Stimulated activated CD8-positive, alpha-beta memory T cell treated with anti-CD3 and anti-CD28 coated beads, Interleukin-15, amount 100 ng/mL, for 48 hours (primary cell): ENCODE measurements at places on chromosomes 1 and 21.

GRCh38 chr1:53982763-53983104 lies 35.3 kb downstream of the LDLRAD1 start:
- DNase-seq: no peak

- DNase-seq: no peak
Measured at GRCh38 chr1:143735764-143736461, 235.9 kb downstream of the FAM72C start.

DNA sequence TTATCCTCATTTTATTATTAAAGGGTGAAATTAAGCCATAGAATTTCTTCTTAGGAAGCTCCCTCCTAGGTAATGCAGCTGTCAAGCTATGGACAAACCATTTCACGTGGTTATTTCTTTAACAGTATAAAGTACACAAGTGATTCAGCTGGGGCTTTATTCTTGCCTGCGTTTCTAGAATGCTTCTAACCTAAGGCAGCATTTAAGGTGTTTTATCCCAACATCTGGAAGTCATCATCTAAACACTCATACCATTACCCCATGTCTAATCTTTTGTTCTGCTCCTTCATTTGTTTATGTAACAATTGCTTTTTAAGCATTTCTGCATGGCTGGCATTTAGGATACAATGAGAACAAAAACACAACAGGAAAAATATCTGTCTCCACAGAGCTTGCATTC lies 829.2 kb upstream of the ADAMTS5 start:
- no peak for DNase-seq

GRCh38 chr1:69148731-69149130 lies 419.0 kb upstream of the LRRC7 start:
- no peak for DNase-seq

DNA sequence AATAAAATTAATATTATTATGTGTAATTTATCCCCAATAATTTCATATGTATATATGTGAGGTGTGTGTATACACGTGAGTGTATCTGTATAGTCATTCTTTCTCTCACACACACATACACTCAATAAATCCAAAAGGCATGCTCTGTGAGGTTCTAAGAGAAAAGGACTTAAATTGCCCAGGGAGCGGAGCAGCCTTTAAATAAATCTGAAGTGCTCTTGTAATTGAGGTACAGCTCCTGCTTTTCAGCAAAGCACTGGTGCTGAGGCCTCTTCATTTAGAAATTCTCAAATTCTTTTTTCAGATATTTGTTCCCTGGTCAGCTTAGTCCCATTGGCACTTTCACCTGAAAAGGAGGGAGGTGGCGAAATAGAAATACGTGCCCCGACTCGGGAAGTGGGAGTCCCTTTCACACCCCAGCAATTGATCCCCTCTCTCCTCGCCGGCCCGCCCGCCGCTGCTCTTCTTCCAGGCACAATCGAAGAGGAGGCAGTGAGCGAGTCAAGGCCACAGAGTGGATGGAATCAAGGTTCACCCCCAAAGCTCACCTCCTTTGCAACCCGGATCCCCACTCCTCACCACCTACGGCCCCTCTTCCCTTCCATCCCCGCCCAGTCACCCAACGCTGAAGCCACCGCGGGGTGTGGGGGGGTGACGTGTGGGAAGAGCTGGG lies 944 bp downstream of the PLPPR5 start:
- DNase-seq: no peak

DNA sequence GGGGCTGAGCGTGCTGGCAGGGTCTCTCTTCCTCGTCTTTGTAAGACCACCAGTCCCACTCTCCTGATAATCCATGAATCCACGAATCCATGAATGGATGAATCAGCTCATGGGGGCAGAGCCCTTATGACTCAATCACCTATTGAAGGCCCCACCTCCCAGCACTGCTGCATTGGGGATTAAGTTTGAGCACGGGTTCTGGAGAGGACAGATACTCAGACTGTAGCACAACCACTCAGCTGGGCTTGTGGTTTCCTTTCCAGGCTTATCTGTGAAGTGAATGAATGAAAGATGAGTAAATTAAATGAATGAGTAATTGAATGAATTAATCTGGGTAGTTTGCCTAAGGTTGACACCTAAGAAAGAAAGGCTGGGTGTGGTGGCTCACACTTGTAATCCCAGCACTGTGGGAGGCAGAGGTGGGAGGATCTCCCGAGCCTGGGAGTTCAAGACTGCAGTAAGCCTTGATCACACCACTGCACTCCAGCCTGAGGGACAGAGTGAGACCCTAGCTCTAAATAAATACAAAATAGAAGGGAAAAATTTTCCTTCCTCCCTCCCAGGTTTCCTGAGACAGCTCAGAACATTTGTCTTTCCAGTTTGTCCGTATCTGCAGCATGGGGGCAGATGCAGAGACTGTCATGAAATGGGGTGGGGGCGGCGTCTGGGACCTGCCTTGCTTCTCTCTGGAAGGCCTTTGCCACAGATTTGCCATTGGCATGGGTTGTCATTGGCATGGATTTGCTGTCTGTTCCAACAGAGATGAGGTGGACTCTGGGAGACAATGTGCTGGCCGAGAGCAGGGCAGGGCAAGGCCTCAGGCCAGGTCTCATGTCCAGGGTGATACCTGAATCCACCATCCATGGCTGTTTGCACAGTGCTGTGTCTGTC lies 187.7 kb upstream of the C1orf174 start:
- no peak for DNase-seq

GRCh38 chr1:19310720-19311502 lies 1.0 kb downstream of the AKR7A2 start:
- DNase-seq: no peak

DNA sequence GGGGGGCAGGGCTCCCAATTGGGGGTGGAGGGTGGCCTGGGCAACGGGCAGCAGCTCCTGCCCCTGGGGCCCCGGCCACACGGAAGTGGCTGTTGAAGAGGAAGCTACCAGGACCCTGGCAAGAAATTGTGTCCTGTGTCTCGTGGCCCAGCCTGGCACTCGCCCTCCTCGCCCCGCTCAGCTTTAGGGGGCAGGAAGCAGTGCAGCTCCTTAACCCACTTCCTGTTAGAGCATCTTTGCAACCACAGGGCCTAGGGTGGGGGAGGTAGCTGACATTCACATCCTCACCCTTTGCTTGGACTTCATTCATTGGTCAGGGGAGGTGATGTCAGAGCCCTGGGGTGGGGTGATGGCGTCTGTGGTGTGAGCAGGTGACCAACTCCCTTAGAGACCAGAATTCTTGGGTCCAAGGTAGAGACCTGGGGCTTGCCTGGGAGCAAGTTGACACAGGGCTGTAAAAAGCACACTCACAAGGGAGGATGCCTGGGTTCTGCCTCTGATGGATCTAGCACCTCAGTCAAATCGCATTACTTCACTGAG lies at the start of gene ARHGAP30:
ARHGAP30 (minus strand) TSS at position 161 of the 540 bp plus-strand sequence. CDS start 267 bp downstream, outside the sequence.
- peak; percentile 86 for DNase-seq

GRCh38 chr1:76807543-76808260 lies 59.6 kb upstream of the ST6GALNAC5 start:
- DNase-seq: no peak

DNA sequence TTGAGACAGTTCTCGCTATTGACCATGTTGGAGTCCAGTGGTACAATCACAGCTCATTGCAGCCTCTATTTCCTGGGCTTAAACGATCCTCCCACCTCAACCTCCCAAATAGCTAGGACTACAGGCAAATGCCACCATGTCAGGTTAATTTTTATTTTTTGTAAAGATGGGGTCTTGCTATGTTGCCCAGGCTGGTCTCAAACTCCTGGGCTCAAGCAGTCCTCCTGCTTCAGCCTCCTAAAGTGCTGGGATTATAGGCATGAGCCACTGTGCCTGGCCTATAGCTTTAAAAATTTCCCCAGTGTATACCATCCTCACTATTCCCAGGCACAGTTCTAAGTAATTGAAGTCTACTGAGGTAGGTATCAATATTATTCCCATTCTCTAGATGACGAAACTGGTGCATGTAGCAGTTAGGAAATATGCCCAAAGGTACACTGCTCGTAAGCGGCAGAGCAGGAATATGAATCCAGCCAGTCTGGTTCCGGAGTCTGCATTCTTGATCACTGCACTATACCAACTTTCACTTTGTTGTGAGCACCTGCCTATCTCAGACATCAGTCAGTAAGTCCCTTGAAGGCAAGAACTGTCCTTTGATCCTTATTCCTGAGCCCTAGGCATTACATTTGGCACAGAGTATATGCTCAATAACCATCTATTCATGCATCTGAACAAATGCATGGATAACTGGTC lies 11.5 kb upstream of the SRP9 start:
- no peak for DNase-seq

DNA sequence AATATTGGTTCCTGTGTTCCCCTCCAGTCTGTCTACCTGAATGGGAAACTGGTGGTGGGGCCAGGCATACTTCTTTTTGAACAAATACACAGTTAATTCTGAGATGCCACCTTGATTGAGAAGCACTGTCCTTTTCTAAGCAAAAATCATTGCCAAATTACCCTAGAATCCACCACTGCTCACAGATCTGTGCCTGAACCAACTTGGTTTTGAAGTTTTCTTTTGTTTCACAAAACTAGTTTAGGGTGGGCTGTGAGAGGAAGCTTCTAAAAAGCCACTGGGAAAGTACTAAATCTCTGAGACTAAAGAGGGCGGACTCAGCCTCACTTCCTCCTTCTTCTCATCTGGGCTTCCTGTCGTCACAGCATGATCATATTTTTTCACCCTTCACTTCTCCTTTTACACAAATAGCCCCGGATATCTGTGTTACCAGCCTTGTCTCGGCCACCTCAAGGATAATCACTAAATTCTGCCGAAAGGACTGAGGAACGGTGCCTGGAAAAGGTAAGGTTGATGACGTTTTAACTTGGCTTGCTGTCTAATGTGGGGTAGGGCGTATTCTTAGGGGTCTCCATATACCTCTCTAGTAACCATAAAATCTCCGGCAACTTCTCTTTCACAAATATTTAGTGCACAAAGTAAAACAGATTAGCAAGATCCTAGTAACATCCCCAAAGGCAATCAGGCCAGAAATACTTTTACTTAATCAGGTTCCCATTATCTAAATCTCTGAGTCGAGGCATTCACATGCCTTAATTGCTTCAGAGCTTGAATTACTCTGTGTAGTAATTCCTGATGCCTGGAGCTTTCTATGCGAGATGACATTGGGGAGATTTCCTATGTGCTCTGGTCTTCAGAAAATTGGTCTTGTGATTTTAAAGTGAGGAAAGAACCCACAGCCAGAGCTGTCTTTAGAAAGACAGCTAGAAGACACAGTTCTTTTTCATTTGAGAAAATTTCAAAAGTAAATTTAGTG lies at the start of gene CD53:
CD53 (plus strand) TSS at position 404 of the 976 bp plus-strand sequence. CDS start 18,261 bp downstream, outside the sequence.
- DNase-seq: no peak

DNA sequence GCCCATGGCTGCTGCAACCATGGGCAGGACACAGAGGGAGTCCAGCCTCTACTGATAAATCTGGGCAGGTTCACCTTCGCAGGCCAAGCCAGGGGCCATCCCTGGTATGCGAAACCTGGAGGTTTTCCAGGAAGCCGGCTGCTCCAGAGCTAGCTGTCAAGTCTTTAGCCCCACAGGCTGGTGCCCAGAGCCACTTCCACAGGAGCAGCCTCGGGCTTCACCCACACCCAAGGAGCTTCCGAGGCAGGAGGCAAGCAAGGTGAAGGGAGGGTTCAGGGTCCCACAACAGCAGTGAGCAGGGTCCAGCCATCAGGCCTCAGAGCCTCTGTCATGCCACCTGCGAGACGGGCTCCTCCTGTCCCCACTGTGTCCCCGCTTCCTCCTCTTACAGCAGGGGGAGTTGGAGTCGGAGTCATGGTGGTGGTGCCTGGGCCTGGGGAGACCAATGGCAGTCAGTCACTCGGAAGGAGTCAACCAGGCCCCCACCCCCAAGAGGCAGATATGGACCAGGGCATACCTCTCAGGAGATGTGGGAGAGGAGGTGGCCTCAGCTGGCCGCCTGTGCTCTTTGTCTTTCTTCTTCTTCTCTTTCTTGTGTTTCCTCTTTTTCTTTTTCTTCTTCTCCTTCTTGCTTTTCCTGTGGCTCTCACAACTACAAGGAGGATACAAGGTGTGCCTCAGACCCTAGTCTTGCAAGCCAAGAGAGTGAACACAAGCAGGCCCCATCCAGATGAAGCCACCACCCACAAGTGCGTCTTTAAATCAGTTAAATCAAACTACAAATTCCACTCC lies 2.1 kb downstream of the C1orf35 start:
- DNase-seq: no peak

DNA sequence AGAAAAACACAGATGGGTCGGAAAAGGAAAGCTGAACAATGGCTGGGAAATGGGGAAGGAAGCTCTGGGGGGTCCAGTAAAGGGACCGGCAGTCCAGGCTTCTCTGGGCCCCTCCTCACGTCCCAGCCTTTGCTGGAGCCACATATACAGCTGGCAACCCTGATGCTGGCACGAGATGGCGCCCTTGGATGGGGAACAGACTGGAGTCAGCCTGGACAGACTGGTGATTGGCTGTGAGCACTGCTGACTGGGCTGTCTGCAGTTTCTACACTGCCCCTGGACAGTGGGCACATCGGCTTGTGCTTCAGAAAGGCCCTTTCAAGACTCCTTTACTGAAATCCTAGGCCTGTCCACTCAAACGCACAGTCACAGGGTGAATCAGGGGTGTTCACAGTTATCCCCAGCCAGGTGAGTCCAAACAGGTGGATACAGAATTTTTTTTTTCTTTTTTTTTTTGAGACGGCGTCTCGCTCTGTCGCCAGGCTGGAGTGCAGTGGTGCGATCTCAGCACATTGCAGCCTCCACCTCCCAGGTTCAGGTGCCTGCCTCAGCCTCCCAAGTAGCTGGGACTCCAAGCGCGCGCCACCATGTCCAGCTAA lies 31.1 kb upstream of the ZBTB40 start:
- peak; percentile 29 for DNase-seq

DNA sequence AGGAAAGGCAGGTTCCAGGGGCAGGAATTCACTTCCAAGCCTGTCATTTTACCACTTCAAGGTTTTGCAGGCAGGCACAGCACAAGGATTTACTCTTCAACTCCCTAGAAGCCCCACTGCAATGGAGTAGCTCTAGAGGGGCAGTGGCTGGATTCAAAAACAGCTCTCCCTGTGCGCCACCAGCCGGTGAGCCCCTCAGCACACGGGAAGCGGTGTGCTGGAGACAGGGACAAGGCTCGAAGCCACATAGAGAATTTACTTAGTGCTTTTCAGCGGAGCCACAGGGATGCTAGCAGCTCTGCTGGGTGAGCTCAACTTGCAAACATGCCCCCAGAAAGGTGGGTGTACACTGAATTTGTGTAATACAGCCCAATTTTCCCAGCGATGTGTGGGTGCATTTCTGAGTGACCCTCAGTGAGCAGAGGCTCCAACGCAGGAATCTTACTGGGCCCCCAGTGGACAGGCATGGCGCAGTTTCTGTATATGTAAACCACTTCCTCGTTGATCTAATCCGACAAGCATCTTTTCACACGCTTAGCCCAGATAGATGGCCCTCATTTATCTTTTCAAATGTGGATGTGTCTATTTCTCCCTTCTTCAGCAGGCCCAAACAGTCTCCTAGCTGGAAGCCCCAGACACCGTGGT lies 10.9 kb downstream of the VWA5B1 start:
- no peak for DNase-seq
